ENCODE measurements at places on chromosomes 16 and 17.

GRCh38 chr16:49854796-49855203 lies 1.1 kb downstream of the ZNF423 start:
- peak; percentile 8 for DNase-seq

DNA sequence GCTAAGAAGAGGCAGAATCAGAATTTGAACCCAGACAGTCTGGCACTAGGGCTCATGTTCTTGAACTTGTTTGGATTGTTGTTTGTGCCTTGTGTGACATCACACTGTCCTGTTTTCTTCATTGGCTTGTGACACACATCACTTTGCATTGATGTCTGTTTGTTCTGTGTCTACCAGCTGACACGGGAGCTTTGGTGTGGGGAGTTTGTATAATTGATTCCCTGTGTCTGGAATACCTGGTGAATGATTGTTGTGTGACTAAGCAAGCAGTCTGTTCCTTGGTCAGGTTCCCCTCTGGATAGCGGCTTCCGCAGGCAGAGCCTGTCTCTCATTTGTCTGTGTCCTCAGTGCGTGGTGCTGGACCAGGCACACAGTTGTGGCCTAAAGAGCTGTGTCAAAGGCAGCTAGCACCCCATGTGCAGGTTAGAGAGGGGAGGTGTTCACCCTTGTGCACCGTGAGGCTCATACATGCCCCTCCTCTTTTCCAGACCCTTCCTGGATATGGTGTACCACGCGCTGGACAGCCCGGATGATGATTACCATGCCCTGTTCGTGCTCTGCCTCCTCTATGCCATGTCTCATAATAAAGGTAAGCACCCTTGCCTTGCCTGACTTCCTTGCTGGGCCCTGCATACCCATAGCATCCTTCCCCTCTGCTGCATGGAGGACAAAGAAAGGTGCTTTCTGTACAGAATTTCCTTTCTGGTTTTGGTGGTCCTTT lies 80.1 kb downstream of the CLEC16A start:
- DNase-seq, result no peak

- DNase-seq, result no peak
These were observed 107.0 kb downstream of the RMI2 start for GRCh38 chr16:11452298-11452697.

- no peak for DNase-seq
These were observed 151.5 kb downstream of the AATF start for GRCh38 chr17:37100231-37100630.

DNA sequence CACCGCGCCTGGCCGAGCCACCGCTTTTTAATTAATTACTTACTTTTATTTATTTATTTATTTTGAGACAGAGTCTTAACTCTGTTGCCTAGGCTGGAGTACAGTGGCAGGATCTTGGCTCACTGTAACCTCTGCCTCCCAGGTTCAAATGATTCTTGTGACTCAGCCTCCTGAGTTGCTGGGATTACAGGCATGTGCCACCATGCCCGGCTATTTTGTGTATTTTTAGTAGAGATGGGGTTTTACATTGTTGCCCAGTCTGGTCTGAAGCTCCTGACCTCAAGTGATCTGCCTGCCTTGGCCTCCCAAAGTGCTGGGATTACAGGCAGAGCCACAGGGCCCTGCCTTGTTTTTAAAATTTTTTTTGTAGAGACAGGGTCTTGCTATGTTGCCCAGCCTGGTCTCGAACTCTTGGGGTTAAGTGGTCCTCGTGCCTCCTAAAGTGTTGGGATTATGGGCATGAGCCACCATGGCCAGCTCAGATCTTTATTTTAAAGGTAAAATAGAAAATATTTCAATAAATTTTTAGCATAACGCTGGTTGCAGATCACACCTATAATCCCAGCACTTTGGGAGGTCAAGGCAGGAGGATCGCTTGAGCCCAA lies 18.3 kb upstream of the NUDT16L1 start:
- DNase-seq, result no peak

GRCh38 chr17:80356231-80356856 lies 58.6 kb upstream of the ENDOV start:
- DNase-seq, result no peak

GRCh38 chr17:1945621-1946020 lies 79.5 kb downstream of the RTN4RL1 start:
- no peak for DNase-seq

- no peak for DNase-seq
These were observed 1.3 kb downstream of the SRL start for GRCh38 chr16:4240624-4241023.

DNA sequence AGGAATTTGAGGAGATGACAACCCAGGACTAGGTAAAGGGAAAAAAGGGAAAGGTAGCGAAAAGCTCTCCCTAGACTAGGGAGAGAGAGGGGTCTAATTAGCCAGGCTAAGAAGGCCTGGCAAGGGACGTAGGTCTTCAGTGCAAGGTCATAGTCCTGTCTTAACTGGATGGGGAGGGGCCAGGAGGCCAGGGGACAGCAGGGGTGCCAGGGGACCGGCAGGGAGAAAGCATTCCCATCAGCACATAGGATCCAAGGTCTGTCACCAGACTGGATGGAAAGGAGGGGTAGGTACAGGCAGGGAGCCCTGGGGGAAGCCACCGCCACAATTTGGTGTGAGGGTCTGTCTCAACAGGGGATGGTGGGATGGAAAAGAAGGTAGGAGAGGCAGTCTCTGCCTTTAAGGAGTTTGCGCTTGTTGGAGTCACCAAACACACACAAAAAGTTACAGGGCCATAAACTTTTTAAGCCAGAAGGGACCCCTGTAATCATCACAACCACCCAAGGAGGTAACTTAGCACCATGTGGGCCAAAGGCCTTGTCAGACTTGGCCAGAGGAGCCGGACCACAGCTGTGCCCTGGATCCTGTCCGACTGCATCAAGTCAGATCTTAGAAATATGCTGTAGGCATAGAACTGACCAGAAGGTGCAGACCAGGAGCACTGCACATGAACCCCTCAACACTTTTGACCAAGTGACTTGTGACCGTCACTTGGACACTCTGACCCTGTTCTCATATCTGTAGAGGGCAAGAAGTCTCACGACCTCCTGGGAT lies 10.0 kb downstream of the AXIN2 start:
- DNase-seq, result no peak

DNA sequence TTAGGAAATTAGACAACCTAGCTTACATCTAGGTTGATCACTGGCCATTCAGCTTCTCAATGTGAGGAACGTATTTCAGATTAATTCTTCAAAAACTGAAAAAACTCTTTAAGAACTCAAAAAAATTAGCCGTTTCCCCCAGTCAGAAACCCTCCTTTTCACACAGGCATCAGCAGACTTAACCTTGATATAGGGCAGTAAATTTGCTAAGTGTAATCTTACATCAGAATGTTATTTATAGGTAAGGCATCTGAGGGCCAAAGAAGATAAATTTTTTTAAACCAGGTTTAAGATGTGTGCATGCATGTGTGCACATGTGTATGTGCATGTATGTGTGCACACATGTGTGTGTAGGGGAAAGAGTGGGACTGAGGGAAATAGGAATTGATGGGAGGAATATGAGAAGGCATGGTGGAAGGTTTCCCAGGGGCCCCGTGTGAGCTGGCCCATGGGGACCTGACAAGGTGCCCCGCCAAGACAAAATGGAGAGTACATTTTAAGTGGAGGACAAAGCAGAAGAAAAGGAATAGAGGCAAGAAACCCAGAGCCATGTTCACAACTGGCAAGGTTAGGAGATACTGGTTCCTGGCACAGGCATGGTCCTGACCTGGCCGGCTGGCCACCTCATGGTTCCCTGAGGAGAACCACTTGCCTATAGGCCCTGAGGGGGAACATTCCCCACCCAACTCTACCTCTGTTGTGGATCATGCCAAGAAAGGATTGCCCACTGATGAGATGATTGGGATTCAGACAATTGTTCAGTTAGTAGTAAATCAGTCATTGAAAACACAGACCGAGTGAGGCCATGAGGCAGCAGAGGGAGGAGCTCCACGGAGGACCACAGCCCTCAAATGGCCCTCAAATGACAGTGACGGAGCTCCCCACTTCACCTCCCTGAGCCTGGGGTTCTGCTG lies 33.0 kb downstream of the TEX2 start:
- DNase-seq, result no peak

- DNase-seq, result no peak
These were observed 10.6 kb upstream of the ENGASE start for GRCh38 chr17:79064026-79064425.

DNA sequence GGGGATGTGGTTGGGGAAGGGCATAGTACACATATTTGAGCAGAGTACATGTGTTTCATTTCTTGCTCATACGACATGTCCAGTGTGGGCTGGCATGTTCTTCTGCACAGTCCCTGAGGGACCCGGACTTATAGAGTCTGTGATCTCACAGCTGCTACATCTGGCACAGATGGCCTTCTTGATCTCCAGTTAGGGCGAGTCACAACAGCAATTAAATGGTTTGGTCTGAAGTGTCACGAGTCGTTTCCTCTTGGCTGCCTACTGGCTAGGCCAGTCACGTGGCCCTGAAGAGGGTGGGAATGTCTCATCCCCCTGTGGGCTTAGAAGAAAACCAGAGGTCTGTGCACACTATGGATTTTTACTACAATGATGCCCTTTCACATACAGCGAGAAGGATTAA lies 443.6 kb downstream of the WWOX start:
- DNase-seq, result no peak

DNA sequence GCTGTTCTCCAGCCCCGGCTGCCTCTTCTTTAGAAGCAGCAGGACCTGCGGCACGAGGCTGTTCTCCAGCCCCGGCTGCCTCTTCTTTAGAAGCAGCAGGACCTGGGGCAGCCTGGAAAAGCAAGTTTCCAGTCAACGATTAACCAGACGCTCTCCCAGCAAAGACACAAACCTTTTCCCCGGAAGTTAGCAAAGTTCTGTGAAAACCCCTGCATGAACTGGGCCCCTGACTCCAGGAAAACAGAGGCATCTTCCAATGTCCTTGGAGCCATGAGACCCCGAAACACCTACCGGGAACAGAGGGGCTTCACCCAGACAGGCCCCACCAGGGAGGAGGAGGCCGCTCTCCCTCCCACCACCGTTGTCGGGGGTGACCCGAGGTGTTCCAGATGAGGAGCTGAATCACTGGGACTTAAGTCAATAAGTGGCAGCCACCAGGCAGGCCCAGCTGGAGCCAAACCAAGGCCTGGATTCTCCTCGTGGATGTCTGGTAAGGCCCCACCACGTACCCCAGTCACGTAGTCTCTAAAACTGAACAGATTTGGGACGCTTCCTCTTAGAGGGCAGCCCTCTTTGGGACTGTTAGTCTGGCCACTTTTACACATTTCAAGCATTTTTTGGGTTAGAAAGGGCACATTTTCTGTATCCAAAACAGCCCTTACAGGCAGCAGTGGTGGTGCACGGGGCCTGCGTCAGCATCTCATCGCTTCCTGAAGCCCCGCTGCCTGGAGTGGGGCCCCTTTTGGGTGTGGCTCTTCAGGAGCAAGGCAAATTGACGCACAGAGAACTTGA lies at the start of gene RPH3AL:
Gene RPH3AL (minus strand): TSS at position 387 of the 792 bp plus-strand sequence. CDS start 25,264 bp downstream, outside the sequence.
- no peak for DNase-seq

DNA sequence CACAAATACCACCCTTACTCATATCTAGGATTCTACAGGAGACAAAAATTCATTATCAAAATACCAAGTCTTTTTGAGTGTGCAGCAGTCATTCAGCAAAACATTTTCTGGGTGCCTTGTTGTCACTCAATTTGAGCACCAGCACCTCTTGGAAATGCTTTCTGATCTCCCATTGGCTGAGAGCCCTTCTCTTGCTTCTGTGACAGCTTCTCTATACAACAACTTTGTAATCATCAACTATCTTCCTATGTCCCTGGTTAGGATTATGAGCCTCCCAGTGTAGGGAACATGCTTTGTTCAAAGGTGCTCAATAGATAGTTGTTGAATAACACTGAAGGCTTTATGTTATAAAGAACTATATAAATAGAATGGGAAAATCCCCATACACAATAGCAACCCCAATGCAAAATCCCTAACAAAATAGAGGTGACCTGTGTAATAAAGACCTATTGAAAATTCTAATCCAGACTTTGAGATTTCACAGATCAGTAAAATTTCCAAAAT lies 10.3 kb upstream of the RAB11FIP4 start:
- no peak for DNase-seq

- DNase-seq, result no peak
These were observed 37.9 kb upstream of the SLC38A10 start for GRCh38 chr17:81332914-81333528.

- no peak for DNase-seq
These were observed 204.1 kb upstream of the NOG start for GRCh38 chr17:56389356-56389755.

- no peak for DNase-seq
These were observed 72.0 kb upstream of the ZNF750 start for GRCh38 chr17:82911822-82912221.

DNA sequence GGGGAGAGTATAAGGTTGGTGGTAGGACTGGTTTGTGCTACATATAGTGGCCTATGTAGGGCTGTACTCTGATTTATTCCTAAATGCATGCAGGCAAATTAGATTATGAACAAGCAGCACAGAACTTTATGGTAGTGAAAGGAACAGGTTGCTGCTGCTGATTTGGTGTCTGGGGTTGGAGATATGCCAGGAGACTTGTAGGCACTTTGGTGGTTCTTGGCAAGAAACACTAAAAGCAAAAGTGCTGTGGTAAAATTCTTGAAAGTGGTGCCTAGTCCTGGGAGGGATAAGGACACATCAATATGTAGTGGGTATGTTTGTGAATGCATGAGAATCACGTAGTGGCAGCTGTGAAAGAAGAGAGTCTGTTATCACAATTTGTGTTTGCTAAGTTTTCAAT lies 2126.0 kb downstream of the TP53TG3F start:
- DNase-seq, result no peak

DNA sequence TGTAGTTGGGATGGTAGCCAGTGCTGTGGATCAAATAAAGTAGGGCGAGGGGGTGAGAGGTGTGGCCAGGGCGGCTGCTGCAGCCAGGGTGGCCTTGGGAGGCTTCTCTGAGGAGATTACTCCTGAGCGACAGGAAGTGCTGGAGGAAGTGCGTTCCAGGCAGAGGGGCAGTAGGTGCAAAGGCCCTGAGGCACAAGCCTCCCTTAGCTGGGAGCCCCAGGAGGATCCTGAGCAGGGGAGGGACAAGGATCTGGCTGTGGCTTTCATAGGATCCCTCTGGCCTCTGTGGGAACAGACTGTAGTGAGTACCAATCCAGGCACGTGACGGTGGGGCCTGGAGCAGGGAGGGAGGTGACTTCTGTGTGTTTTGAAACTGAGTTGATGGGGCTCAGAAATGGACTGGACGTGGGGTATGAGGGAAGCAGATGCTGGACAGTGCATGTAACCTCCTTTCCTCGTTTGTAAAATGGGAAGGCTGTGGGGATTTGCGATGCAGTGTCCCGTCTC lies 2.8 kb downstream of the LLGL1 start:
- no peak for DNase-seq

Measured in stimulated activated CD4-positive, alpha-beta T cell treated with anti-CD3 and anti-CD28 coated beads, Interleukin-4, amount 100 ng/mL, for 4 hours (primary cell).